ENCODE measurements at places on chromosomes 13 and 19. TPM values are rescaled to one million over a fixed set of nuclear protein-coding genes. Genes with fewer than 3 reads are reported as not detected.

ZNF626 gene
- 12.7 TPM for total RNA-seq

CBARP gene
- total RNA-seq, result 4.0 TPM

FGF22 gene
- 0.15 TPM for total RNA-seq

OR4F17 gene
- not detected for total RNA-seq

DACH1 gene
- total RNA-seq, result 3.6 TPM

TUBB4A gene
- 5.4 TPM for total RNA-seq

C19orf53 gene
- total RNA-seq, result 102 TPM

DNA sequence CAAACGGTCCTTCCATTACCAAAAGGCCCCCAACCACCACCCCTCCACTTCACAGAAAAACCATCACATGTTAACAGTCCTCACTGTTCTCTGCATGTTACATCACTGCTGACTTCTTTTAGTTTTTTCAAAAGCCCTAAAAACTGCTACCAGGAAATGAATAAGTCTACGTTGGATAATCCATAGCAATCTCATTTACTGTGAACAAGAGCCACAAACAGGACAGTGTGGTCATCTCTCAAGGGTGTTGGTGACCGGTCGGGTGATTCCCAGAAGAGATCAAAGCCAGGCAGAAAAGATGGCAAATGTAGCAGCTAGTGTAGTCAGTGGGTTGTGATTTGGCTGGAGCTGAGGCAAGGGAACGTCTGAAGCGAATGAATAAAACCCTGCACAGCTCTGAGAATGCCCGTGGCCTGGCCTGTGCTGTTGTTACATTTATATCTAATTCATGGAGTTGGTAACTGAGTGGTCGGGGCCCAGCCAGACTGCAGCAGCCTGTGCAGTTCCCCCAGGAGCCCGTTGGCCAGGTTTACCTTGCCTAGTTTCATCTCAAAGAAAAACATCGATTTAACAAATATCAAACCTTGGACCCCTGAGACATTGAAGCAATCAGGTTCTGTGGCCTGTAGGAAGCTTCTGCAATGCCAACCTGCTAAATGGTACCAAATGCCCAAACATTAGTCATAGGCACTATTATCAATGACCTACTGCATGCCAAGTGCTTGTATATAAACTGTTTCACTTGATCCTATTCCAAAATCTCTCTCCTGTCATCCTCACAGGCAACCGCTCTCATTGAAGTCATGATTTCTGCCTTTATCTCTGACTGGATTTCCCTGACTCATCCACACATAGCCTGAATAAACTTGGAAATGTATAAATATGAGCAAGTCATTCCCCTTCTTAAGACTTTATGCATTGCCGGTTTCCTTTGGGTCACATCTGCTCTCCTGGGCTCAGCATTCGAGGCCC, 153.8 kb upstream of the SERP2 start:
- peak overlapping the region; percentile 79 for H3K27ac ChIP-seq
- DNase-seq, result no peak
- H3K4me1 ChIP-seq, result peaks cover 36% of the 10 kb centered on the region
- H3K36me3 ChIP-seq, result no peaks in the 10 kb centered on the region

- H3K4me1 ChIP-seq, result peaks cover 2% of the 10 kb centered on the region
- H3K27me3 ChIP-seq, result no peaks in the 10 kb centered on the region
- no peak overlapping the region for H3K27ac ChIP-seq
- no peak overlapping the region for H3K4me3 ChIP-seq
- no peak for DNase-seq
Measured at GRCh38 chr19:40335101-40335500, 13.1 kb downstream of the C19orf47 start.

DNA sequence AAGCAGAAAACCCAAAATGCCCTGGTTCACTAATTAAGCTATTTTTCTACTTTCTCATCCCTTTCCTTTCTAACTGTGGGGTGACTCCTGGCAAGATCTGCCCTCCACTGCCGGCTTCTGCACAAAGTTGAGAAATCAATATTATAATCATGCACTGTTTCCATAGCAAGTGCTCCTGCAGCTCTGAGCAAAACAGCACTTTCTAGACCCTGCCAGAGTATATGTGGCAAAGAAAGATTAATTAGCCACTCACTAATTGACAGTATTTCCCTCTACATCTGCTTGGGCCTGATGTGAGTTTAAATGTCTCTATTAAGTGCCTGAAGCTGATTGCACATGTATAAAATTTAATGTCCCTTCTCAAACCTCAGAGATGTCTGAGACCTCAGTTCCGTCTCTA, 39.5 kb upstream of the FAM216B start:
- no peak overlapping the region for H3K27ac ChIP-seq
- H3K4me3 ChIP-seq, result no peak overlapping the region
- no peak for DNase-seq
- no peaks in the 10 kb centered on the region for H3K4me1 ChIP-seq

GRCh38 chr19:40718774-40719391, 2.0 kb downstream of the ITPKC start:
- peaks cover 43% of the 10 kb centered on the region for H3K4me1 ChIP-seq
- H3K36me3 ChIP-seq, result peaks cover 2% of the 10 kb centered on the region
- peak overlapping the region; percentile 96 for H3K27ac ChIP-seq
- H3K27me3 ChIP-seq, result no peaks in the 10 kb centered on the region
- peak; percentile 88 for DNase-seq

DNA sequence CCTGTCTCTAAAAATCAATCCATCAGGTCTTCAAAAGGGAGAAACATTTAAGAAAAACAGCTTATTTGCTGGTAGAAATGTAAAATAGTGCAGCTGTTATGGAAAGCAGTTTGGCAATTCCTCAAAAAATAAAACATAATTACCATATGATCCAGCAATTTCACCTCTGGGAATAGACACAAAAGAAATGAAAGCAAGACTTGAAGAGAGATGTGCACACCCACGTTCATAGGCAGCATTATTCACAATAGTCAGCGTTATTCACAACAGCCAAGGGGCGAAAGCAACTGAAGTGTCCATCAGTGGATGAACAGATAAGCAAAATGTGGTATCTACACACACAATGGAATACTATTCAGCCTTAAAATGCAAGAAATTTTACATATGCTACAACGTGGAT, 45.1 kb upstream of the DOCK9 start:
- no peak for DNase-seq
- H3K27me3 ChIP-seq, result no peaks in the 10 kb centered on the region
- H3K27ac ChIP-seq, result no peak overlapping the region
- H3K4me3 ChIP-seq, result no peak overlapping the region
- H3K4me1 ChIP-seq, result no peaks in the 10 kb centered on the region

DNA sequence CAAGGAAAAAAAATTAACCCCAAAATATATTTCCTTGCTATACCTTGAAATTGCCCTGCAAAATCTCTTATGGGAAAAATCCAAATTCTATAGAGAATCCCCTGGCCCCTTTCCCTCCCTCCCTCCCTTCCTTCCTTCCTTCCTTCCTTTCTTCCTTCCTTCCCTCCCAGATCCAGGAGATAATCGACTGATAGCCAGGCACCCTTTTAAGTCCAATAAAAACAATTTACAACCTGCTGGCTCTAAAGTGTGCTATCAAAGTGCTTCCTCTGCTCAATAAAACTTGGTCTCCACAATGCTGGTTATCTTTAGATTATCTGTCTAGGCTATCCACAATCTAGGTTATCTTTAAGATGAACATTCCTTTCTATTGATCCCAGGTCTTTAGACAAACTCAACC, 83.1 kb upstream of the TUBA3C start:
- H3K4me1 ChIP-seq, result no peaks in the 10 kb centered on the region
- no peaks in the 10 kb centered on the region for H3K36me3 ChIP-seq
- no peak overlapping the region for H3K4me3 ChIP-seq
- no peaks in the 10 kb centered on the region for H3K27me3 ChIP-seq

Measured in psoas muscle (tissue), 8 donors.